ENCODE measurements at places on chromosomes 3 and 15.

- no peak for DNase-seq
Measured at GRCh38 chr3:11634081-11634635, 9.6 kb downstream of the VGLL4 start.

DNA sequence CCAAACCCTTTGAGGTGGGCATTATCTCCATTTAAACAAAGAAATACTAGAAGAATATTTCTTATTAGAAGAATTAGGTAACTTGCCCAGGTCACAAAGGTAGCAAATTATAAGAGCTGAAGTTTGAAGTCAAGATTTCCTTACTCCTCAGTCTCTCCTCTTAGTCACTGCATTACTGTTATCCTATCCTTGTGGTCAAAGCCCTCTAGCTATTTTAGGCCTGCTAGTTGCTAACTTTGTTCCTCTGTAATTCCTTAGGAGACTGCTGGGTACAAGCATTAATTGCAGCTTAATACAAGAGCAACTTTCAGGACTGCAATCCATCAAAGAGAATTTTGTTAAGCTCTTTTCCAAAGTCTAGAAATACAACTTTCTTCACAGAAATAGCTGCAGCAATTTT, 528.2 kb downstream of the ZIC1 start:
- DNase-seq = no peak

DNA sequence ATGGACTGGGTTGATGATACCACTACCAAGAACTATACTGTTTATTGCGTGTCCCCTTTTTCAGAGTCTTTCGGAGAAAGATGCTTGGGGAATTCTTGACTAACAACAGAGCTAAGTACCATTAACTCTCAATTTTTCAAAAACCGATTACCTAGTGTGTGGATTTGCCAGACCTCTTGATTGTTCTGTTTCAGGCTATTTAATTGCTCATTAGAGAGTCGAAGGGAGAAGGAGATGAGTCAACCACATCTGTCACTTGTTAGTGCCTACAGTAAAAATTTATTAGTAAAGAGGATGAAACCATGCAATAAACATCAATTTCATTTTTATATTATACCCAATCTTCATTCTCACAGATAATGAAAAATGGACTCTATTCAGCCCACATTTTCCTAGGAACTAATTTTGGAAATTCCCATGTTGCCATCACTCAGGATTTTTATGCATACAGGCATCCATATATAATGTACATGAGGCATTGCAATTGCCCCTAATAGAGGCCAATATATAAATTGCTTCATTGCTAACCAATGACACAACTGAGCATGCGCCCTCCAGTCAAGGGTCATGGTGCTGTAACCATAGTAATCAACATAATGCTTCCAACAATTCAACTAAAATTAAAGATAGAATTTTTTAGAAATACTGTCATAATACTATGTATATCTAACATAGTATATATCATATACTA, 541.7 kb downstream of the TBL1XR1 start:
- DNase-seq = no peak

DNA sequence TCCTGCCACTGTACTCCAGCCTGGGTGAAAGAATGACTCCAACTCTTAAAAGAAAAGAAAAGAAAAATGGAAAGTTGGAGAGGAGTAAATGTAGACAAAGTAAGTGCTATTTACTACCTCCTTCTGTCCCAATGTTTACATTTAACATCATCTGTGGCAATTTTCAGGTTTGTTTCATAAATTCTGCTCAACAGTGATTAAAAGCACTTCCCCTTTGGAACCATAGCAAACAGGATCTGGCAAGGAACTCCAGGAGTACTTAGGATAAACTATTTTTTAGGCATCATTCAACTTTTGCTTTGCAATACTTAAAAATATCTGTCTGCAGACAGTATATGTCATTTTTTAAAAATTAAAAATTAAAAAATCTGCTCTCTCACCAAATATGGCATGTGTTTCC, 5.5 kb upstream of the CX3CR1 start:
- DNase-seq = no peak

- DNase-seq = no peak
Measured at GRCh38 chr15:66821307-66821706, 119.3 kb downstream of the SMAD6 start.

- DNase-seq = no peak
Measured at GRCh38 chr3:27623085-27623753, 98.9 kb downstream of the EOMES start.
